ENCODE measurements at places on chromosomes 11 and 22. TPM values are rescaled to one million over a fixed set of nuclear protein-coding genes. Genes with fewer than 3 reads are reported as not detected.

PNPLA3 gene
- total RNA-seq: 2.1 TPM

LRRC4C gene
- total RNA-seq: 0.52 TPM

HIRA gene
- 15.9 TPM for total RNA-seq

C11orf91 gene
- total RNA-seq: not detected

LZTR1 gene
- total RNA-seq: 50.3 TPM

CD151 gene
- 224 TPM for total RNA-seq

MUC6 gene
- total RNA-seq: not detected

HBE1 gene
- total RNA-seq: not detected

Measured in epithelial cell of alveolus of lung (primary cell).